ENCODE measurements at places on chromosomes 12 and 14. TPM values are rescaled to one million over a fixed set of nuclear protein-coding genes. Genes with fewer than 3 reads are reported as not detected.

The CCDC38 gene
- 0.09 TPM for total RNA-seq

The TSHR gene
- not detected for total RNA-seq

The FLRT2 gene
- 3.9 TPM for total RNA-seq

The CNTN1 gene
- total RNA-seq, result 55.1 TPM

The TNFAIP2 gene
- total RNA-seq, result 346 TPM
